CD14-positive monocyte (primary cell): ENCODE measurements at places on chromosomes 6 and 20. TPM values are rescaled to one million over a fixed set of nuclear protein-coding genes. Genes with fewer than 3 reads are reported as not detected.

Gene MEA1
- 31.0 and 39.0 TPM in 2 replicates for polyA plus RNA-seq

Gene CCN6
- not detected in 2 replicates for polyA plus RNA-seq

DNA sequence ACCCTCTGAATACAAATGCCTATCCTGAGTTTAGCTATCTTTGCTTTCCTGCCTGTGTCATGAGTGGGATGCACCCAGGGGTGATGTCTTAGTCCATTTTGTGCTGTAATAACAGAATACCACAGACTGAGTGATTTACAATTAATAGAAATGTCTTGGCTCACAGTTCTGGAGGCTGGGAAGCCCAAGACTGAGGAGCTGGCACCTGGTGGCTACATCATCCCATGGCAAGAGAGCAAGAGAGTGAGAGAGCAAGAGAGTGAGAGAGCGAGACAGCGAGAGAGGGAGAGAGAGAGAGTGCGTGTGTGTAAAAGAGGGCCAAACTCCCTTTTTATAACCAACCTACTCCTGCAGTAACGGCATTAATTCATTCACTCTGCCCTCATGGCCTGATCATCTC, 76.8 kb downstream of the PRDM1 start:
- DNase-seq = no peak

- DNase-seq = no peak
These were observed 39.9 kb downstream of the ANKRD60 start for GRCh38 chr20:58188527-58188926.

GRCh38 chr6:24188578-24189080, 62.6 kb downstream of the NRSN1 start:
- no peak for DNase-seq
